Amniotic epithelial cell (primary cell): ENCODE measurements at places on chromosomes 7 and 10.
A peak's percentile ranks its signal among the peaks of the same experiment; 100 is the strongest.

DNA sequence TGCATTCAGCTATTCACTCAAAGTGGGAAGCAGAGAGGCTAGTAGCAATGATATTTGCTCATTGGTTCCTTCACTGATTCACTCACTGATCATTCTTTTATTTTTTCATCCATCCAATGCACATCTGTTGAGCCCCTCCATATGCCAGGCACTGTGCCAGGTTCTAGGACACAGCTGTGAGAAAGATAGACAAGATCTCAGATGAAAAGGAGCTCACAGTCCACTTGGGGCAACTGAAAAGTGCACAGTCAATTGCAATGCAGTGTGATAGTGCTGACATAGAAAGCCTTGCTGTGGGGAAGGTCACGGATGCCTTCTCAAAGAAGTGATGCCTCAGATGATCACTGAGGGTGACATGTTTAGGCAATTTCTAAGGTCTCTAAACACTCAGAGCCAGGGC, 262.3 kb downstream of the PTEN start:
- DNase-seq: no peak

DNA sequence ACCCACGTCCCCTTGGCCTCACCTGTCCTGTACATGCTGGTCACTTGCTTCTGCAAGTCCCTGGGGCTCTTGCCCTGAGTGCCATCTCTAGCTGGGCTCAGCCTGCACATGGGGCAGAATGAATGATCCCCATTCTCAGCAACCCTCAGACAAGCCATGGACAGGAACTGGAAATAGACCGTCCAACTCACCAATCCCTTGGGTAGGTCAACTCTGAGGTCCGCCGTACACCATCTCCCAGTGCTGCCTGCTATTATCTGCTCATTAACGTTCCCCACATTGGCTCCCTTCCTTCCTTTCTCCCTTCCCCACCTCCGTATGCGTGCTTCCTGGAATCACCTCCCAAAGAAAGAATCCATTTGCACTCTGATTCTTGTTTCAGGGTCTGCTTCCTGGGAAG, 335.0 kb downstream of the SFMBT2 start:
- no peak for DNase-seq

- DNase-seq: no peak
Measured at GRCh38 chr7:78350926-78351325, 552.4 kb downstream of the PHTF2 start.

- DNase-seq: no peak
Measured at GRCh38 chr10:6607182-6607581, 27.1 kb upstream of the PRKCQ start.

GRCh38 chr10:129334266-129334665, 132.8 kb upstream of the MGMT start:
- no peak for DNase-seq

DNA sequence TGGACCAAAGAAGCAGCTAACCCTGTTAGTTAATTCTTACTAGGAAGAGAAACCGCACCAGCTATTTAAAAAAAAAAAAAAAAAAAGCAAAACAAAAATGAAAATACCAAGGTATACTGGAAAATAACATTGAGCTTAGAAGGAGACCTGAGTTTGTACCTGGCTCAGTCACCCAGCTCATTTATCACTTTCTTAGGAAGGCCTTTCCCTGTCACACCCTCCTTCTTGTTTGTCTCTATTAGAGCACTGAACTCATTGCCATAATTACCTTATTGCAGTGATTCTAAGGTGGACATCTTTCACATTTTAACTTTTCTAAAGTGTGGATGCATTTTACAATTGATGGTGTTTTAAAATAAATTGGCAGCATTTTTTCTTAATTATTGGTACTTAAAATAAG, 24.1 kb downstream of the UBE2D1 start:
- no peak for DNase-seq

DNA sequence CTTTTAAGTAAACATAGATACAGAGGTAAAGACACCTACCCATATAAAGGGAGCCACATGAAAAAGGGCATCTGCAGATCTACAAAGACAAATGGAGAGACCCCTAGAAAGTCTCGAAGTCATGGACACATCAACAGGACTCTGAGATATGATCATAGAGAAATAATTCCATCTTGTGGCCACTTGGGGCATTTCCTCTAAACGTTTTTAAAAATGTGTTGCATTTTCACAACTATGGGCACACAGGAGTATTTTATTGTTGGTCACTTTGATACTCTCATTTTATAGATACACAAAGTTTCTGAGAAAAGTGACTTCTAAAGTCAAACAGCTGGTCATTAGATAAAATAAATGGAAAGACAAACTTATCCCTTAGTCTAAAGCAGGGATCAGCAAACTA, 87.1 kb downstream of the CRTAC1 start:
- no peak for DNase-seq

DNA sequence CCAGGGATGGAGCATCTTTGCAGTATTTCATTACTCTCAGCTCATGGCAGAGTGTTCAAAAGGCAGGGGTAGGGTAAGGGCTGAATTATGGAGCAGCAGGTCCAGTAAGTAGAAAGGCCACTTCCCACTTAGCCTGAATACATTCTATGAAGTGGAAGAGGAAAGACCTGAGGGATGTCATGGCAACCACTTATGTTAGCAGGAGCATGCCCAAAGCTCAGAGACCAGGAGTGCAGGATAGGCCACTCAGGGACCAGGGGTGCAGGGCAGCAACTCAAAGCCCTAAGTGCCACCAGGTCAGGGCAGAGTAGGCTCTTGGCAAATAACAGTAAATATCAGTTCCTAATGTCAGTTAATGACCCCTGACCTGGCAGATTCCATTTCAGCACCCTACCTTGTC, 3.6 kb downstream of the SRI start:
- no peak for DNase-seq

- peak; percentile 57 for DNase-seq
Measured at GRCh38 chr7:85840554-85840953, 653.7 kb upstream of the SEMA3D start.

GRCh38 chr7:30201161-30201666, 66.4 kb downstream of the MTURN start:
- no peak for DNase-seq

DNA sequence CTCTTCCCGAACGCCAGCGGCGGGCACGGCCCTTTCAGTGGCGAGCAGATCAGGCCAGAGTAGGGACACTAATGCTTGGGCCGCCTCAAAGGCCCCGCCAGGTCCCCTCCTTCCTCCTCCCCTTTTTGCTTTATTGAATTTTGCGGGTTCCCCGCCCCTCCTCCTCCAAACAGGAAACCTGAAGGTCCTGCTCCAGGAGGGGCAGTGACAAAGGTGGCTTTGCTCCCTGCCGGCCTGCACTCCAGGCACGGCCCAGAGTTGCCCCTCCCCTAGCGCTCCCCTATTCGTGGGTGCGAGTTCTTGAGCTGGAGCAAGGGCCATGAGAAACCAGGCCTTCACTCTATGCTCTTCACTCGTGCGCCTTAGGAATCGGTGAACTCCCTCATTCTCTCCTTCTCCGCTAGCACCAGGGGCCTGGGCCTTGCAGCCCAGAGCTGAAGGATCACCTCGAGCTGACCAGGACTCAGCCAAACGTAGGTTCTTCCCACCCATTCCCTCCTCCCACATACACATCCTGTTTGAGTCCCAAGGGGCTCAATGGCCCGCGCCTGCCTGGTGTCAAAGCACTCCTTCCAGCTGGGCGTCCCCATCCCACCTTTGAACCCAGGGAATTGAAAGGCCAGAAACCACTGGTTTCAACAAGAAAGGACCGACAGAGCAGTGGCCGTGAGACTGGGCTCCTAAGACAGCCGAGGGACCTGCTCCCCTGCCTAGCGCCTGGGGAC, 619 bp upstream of the HOXA6 start:
- no peak for DNase-seq

- DNase-seq: no peak
Measured at GRCh38 chr10:88417387-88418030, 165.6 kb downstream of the RNLS start.

DNA sequence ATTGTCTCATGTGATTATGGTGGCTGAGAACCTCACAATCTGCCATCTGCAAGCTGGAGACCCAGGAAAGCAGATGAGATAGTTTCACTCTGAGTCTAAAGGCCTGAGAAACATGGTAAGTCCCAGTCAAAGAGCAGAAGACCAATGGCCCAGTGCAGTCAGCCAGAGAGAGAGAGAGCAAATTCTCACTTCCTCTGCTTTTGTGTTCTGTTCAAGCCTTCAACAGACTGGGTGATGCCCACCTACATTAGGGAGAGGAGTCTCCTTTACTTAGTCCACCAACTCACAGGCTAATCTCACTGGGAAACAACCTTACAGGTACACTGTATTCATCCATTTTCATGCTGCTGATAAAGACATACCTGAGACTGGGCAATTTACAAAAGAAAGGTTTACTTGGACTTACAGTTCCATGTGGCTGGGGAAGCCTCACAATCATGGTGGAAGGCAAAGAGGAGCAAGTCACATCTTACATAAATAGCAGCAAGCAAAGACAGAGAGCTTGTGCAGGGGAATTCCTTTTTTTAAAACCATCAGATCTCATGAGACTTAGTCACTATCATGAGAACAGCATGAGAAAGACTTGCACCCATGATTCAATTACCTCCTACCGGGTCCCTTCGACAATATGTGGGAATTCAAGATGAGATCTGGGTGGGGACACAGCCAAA, 4.7 kb upstream of the FRMPD2 start:
- DNase-seq: no peak

GRCh38 chr7:106049139-106049752, 62.9 kb downstream of the SYPL1 start:
- DNase-seq: no peak

DNA sequence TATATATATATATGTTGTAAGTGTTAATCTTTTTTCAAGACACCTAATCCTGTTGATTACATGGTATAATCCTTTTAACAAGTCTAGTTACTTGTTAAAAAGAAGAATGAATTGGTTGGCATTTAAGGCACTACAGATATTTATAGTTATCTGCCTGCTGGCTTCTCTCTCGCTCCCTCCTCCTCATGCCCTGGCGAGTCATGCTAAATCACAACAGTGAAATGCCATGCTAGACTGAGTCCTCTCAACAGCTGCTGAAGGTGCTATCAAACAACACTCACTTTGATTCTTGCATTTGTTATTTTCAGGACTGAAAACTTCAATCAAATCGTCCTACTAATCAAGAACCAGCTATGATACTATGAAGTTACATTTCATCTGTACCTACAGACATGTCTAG, 15.4 kb downstream of the NRAP start:
- no peak for DNase-seq

GRCh38 chr7:79529881-79530235, 76.4 kb upstream of the MAGI2 start:
- peak; percentile 52 for DNase-seq

DNA sequence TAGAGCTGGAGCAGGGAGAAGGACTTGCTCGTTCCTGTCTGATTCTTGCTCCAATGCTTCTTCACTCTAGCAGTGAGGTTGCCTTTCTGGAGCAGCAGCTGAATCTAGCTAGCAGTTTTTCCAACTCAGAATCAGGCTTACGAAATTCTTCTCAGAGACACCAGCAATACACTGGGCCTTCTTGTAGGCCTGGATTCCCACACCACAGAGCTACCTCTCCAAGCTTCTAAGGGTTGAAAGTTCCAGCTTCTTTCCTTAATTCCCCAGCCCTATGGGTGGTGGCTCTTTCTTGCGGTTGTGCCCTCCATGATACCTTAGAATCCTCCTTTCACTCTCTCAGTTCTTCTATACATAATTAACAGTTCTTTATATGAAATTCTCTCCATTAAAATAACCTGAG, 586.6 kb downstream of the INHBA start:
- no peak for DNase-seq

- DNase-seq: no peak
Measured at GRCh38 chr10:132817701-132818211, 31.8 kb upstream of the NKX6-2 start.

DNA sequence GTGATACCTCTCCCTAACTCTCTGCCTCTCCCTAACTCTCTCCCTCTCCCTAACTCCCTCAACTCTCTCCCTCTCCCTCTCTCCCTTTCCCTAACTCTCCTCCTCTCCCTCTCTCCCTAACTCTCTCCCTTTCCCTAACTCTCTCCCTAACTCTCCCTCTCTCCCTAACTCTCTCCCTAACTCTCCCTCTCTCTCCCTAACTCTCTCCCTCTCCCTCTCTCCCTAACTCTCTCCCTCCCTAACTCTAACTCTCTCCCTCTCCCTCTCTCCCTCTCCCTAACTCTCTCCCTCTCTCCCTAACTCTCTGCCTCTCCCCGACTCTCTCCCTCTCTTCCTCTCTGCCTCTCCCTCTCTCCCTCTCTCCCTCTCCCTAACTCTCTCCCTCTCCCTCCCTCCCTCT, 2.0 kb upstream of the PTPRN2 start:
- DNase-seq: no peak
